NCI-H460 (cell line): ENCODE measurements at places on chromosomes 4 and X.

DNA sequence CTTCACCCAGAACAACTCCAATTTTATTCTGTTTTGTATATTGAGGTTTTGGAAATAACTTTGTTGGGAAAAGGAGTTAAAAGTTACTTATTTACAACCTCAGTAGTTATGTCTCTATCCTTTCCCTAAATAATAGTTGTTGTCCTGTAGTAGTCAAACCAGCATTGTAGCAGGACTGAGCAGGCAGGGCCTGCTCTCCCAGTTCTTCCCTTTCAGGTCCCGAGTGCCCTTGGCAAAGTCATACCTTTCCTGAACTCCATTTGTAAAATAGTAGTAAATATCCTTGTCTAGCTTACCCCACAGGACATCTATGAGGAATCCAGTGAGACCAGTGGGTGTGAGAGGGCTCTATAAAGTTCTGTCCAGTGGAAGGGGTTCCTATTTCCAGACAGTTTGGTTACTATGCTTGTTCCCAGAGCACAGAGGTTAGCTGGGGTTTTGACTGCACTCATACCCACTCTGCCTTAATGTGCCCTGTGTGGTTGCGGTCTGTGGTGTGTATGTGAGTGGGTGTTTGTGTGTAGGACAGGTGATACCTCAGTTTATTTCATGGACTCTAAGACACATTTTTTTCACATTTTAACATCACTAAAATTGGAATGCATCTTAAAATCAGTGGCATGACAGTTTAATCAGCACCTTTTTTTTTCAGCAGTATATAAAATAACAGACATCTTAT lies 136.3 kb downstream of the AMMECR1 start:
- DNase-seq: no peak

GRCh38 chr4:30716681-30717207 lies 3.4 kb upstream of the PCDH7 start:
- no peak for DNase-seq

DNA sequence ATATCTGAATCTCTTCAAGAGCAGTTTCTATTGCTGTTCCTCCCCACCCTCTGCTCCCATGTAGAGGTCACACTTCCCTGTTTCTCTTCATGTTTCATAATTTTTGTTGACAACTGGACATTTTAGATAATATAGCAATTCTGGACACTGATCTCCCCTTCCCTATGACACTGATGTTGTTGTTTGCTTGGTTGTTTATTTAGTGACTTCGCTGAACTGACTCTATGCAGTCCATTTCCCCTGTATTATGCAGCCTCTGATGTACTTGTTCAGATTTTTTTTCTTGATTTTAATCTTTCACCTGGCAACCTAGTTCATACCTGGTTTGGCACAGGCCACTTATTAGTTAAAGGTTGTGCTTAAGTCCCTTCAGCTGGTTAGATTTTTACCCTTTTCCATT lies 29.2 kb downstream of the CLDN2 start:
- DNase-seq: no peak

GRCh38 chrX:107672955-107673378 lies 44.7 kb downstream of the PRPS1 start:
- DNase-seq: peak; percentile 64

GRCh38 chrX:120020305-120020704 lies 57.2 kb downstream of the RHOXF2B start:
- DNase-seq: no peak

- DNase-seq: no peak
Observed at GRCh38 chr4:30953799-30954198, 233.6 kb downstream of the PCDH7 start.

DNA sequence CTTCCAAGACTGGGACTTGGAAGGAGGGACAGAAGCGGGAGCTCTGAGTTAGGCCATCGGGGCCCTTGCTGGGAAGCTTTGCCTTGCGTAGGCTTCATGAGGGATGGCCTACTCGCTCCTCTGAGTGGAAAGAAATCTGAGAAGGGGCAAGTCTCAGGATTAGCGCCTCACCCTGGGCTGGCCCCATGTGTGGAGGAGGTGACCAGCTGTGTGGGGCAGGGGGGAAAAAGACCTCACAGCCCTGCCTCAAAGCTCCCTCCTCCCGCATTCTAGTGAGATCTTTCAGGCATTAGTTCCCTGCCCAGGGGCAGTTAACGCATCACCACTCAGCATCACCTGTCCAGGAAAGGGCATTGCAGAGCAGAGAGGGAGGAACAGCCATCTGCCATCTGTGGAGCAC lies 156.1 kb downstream of the ENPP6 start:
- DNase-seq: no peak

GRCh38 chr4:14018191-14018853 lies 390.8 kb upstream of the BOD1L1 start:
- no peak for DNase-seq

GRCh38 chrX:120790118-120790517 lies 85.5 kb downstream of the CT47B1 start:
- peak; percentile 60 for DNase-seq

DNA sequence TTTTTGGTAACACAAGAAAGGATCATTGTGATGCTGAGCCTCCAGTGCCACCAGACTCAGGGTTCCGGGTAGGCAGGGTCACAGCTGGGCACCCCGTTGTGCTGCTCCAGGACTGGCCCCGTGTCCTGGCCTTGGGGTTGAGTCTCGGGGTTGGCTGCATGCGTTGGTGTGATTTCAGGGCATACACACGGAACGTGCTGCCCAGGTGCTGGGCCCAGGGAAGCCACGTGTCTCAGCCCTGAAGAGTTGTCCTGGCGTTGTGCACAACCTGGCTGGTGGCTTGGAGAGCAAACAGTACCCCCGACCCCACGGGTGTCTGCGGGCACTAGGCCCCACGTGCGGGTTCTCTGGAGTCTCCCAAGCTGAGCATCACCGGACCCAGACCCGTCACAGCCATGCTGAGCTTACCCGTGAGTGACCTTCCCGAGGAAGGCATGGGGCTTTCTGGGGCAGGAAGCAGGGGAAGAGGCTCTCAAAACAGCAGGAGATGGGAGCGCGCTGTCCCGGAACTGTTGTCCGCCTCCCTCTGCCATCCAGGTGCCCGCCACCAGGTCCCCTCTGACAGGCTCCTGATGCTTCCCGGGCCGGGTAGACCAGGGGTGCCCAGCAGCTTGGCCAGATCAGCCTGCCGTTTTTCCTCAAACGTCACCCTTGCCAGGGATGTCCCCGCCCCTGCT lies 66.1 kb upstream of the ENPP6 start:
- DNase-seq: peak; percentile 26

- no peak for DNase-seq
Observed at GRCh38 chrX:38847206-38847902, 46.1 kb downstream of the MID1IP1 start.

DNA sequence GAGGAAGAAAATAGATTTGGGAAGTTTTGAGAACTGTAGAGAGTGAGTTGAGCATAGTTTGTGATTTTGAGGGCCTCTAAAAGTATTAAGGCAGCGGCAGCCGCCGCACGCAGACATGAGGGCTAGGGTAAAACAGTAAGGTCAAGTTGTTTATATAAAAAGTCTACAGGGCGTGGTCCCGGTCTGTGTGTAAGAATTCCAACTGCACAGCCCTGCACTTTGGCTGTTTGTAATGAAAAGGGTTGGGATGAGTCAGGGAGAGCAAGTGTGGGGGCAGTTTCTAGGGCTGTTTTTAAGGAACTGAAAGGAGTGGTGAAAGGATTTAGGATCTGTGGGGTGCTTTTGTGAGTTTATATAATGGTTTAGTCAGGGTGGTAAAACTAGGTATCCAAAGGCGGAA lies 55.0 kb downstream of the BEX3 start:
- peak; percentile 26 for DNase-seq

GRCh38 chr4:143667461-143667860 lies 33.0 kb downstream of the FREM3 start:
- no peak for DNase-seq

DNA sequence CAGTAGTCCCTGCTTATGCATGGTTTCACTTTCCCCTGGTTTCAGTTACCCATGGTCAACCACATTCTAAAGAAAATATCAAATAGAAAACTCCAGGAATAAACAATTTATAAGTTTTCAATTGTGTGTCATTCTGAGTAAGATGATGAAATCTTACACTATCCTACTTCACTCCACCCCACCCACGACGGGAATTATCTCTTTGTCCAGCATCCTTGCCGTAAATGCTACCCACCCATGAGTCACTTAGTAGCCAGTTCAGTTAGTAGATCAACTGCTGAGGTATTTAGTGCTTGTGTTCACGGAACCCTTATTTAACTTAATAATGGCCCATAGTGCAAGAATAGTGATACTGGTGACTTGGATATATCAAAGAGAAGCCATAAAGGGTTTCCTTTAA lies 91.4 kb downstream of the KLHL13 start:
- no peak for DNase-seq

GRCh38 chrX:20952180-20952579 lies 422.0 kb upstream of the CNKSR2 start:
- DNase-seq: no peak

DNA sequence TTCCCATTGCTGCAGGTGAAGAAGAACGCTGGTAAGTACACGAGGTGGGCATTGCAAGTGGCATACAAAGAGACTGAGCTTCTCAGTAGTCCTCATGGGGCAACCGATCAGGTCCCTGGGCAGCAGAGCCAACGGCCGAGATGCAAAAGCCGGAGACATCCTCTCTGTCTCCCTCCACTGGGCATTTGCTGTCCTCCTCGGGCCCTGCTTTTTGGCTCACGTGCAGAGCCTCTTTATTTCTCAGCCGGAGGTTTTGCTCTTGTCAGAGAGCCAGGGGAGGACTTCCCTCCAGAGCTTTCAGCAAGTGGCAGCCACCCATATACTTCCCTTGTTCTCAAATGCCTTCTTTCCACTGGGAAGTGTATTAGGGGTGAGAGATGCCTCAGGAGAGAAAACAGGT lies 18.0 kb downstream of the STARD8 start:
- no peak for DNase-seq

DNA sequence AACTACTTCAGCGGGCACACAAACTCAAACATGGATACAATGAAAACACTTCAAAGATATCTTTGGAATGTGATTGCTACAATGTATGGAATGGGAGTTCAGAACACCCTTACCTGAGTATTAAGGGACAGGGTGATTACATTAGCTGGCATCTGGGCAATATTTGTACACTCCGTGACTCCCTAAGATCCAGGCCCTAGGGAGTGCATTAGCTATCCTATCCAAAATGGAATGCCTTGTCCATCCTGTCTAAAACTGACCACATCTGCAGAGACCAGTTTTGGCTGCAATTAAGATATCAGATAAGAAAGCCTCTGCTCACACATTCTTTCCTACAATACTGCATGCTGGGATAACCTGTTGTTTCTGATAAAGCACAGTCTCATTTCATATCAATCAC lies 176.6 kb upstream of the EMCN start:
- DNase-seq: no peak

DNA sequence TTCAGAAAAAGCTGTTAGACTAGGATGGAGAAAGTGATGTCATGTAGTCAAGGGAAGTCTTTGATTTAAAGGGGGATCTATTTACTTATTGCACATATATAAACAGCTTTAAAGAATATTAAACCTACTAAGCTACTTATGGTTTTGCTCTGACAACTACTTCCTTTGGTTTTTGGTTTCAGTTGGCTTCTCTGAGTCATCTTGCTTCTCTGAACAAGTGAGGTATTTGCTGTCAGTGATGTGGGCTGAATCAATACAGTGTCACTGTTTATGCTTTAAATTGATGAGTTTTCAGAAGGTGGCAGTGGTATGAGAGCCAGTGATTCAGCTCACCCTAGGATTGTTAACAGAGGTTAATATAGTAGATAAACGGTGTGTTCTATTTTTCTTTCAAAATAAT lies 75.1 kb downstream of the CEP44 start:
- DNase-seq: no peak

GRCh38 chrX:134868771-134869495 lies 121.9 kb upstream of the SMIM10 start:
- peak; percentile 5 for DNase-seq

GRCh38 chrX:17081968-17082367 lies 135.5 kb downstream of the REPS2 start:
- no peak for DNase-seq

- DNase-seq: no peak
Observed at GRCh38 chr4:26271703-26272102, 49.1 kb upstream of the RBPJ start.

GRCh38 chr4:162645381-162645780 lies 481.6 kb upstream of the FSTL5 start:
- DNase-seq: no peak

- DNase-seq: no peak
Observed at GRCh38 chrX:38694394-38694793, 106.9 kb upstream of the MID1IP1 start.

GRCh38 chrX:148917441-148917840 lies 417.0 kb downstream of the AFF2 start:
- DNase-seq: no peak

DNA sequence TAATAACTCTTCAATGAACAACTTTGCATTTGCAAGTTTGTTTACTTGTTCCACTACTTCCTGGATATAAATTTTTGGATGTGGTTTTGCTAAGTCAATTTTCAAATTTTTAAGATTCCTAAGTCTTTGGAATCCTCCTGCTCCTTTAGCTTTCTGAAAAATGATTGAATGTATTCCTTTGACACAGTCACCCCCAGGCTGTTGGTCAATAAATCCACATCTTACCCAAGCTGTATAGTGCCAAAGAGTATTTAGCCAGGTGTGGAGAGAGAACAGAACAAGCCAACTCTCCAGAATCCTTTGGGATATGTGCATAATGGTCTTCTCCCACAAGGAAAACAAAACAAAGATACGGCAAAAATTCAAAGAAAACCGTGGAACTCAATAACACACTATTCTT lies 56.9 kb upstream of the INTU start:
- DNase-seq: no peak

- DNase-seq: no peak
Observed at GRCh38 chrX:142201113-142201512, 4.0 kb downstream of the MAGEC2 start.

- DNase-seq: no peak
Observed at GRCh38 chr4:104490096-104490769, 4.5 kb downstream of the CXXC4 start.

- DNase-seq: no peak
Observed at GRCh38 chr4:157052429-157053040, 23.4 kb upstream of the GLRB start.

- no peak for DNase-seq
Observed at GRCh38 chr4:118915468-118915867, 26.8 kb downstream of the SYNPO2 start.

- no peak for DNase-seq
Observed at GRCh38 chrX:111339212-111339611, 68.9 kb upstream of the CAPN6 start.

- no peak for DNase-seq
Observed at GRCh38 chr4:158192439-158193158, 17.7 kb upstream of the TMEM144 start.

GRCh38 chr4:43089730-43090129 lies 197.2 kb downstream of the GRXCR1 start:
- no peak for DNase-seq

GRCh38 chr4:157013656-157014055 lies 42.1 kb upstream of the PDGFC start:
- DNase-seq: no peak

DNA sequence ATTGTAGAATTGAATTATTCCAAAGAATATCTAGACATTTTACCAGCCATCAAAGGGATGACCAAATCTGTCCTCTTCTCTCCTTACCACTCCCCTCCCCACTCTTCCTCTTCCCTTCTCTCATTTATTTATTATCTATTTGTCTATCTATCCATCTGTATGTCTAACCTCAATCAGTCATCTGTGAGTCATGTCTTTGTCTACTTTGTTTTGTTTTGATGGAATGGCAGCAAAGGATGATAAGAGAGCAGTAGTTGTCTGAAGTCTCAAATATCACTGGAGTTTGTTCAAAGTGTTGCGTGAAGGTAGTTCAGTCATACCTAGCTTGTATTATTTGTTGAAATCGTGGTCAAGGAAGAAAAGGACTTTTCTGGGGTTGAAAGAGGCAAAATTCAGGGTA lies 34.7 kb upstream of the PGRMC2 start:
- no peak for DNase-seq
